ENCODE measurements at places on chromosomes 12 and 14. TPM values are rescaled to one million over a fixed set of nuclear protein-coding genes. Genes with fewer than 3 reads are reported as not detected.

The BATF gene
- not detected for total RNA-seq

The CD4 gene
- total RNA-seq, result not detected

The CPNE6 gene
- total RNA-seq, result not detected

The ASCL1 gene
- not detected for total RNA-seq

The MYF5 gene
- total RNA-seq, result not detected

The PLEKHD1 gene
- 0.15 TPM for total RNA-seq

The JKAMP gene
- total RNA-seq, result 147 TPM

The RBM25 gene
- 53.2 TPM for total RNA-seq

The GDF3 gene
- total RNA-seq, result not detected

The PROX2 gene
- total RNA-seq, result not detected

DNA sequence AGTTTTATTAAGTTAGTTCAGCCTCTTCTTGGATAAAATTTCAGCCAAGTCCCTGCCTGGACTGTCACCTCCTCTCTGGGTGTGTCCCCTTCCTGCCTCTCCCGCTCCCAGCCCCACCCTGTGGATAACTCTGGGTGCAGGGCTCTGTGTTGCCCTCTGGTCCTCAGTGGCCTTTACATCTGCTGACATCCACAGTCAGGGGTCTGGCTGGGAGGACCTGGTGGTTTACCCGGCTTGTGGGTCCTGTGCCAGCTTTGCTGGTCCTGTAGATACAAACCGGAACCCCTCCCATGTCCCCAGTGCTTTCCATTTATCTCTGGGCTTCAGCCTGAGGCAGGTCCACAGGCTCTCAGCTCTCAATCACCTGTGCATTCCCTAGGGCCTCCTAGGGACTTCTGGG is 28.9 kb upstream of the PLEKHG3 start:
- no peak for DNase-seq

- peak; percentile 39 for DNase-seq
These were observed 446.7 kb upstream of the GARIN6 start for GRCh38 chr12:99200711-99201384.

DNA sequence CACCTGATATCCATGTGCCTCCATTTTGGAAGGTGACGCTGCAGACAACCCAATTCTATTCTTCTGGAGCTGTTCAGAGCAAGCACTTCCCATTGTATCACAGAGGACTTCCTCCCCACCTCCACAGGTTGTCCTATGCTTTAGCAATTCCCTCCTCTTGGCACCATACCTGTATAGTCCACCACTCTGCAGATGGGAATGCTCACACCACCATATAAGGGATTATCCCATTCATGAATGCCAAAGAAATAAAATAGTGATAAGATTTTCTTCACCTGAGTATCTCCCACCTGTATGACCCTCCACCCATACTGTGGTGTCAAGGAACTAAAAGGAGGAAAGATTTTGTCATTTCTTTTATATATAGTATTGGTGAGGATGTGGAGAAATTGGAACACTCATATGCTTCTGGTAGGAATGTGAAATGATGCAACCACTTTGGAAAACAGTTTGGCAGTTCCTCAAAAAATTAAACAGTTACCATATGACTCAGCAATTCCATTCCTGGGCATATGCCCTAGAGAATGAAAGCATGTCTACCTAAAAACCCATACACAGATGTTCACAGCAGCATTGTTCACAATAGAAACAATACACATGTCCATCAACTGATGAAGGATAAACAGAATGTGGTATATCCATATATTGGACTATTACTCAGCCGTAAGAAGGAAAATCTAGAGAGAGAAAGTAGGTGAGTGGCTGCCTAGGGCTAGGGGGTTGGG is 75.2 kb downstream of the FIGNL2 start:
- peak; percentile 90 for DNase-seq

- DNase-seq, result no peak
These were observed 2.1 kb downstream of the MLH3 start for GRCh38 chr14:75049136-75049535.

DNA sequence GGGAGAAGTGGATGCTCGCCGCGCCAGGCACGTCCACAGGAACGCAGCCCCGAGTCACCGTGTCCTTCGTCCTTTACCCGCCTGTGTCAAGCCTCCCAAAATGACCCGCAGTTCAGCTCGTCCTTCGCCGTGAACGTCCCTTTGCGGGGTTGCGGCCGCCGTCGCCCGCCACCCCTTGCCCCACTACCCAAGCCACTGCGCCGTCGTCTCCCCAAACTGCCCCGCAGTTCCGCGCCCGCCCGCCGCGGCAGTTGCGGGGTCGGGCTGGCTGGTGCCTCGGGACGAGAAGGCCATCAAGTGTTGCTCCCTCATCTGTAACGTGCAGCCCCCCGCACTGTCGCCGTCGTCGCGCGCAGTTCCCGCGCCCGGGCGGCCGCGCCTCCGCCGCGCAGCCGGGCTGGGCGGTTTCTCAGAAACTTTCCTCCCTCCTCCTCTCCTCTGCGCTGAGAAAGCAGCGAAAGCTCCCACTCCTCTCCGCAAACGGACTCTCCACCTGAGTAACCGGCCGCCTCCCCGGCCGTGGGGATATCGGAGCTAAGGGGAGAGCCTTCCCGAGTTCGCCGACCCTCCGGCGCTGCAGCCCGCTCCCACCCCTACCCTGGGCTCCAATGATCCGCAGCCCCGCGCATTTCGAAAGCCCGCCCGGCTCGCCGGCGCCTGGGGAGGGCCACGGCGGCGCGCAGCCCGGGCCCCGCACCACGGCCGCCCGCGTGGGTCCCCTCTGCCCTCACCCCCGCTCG is 6.7 kb downstream of the CDKN1B start:
- peak; percentile 23 for DNase-seq

DNA sequence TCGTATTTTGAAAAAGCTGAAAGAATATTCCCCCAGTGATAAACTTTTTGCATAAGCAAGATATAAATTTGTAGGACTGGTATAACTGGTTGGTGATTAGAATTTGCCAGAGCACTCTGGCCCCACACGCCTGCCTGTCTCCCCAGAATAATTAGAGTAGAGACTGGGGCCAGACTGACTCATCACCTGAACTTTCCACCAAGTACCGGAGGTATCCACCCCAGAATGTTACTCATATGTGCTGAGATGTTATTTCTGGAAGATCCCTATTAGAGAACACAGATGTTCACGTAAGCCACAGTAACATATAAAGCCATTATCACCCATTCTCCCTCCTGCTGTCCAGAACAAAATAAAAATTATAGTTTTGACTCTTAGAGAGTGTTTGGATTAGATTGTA is 49.5 kb upstream of the PIWIL1 start:
- no peak for DNase-seq

DNA sequence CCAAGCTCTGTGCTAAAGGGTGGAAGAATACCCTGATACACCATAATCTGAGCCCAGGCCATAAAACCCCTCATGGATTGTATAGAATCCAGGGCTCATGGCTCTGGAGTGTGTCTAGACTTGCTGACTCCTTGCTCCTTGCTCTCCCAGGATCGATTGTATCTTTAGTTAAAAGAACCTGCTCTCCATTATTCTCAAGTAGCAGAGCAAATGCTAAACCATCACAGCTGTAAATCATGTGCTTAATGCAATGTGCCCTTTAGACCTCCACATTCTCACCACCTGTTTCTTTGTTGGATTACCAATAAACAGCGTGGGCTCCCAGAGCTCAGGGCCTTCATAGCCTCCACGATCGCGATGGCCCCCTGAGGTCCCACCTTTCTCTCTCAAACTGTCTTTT is 411.6 kb upstream of the FBXO33 start:
- no peak for DNase-seq

GRCh38 chr14:64501411-64502171 is 2.0 kb downstream of the ZBTB25 start:
- peak; percentile 72 for DNase-seq

GRCh38 chr12:104691721-104692556 is 235.2 kb downstream of the CHST11 start:
- no peak for DNase-seq

DNA sequence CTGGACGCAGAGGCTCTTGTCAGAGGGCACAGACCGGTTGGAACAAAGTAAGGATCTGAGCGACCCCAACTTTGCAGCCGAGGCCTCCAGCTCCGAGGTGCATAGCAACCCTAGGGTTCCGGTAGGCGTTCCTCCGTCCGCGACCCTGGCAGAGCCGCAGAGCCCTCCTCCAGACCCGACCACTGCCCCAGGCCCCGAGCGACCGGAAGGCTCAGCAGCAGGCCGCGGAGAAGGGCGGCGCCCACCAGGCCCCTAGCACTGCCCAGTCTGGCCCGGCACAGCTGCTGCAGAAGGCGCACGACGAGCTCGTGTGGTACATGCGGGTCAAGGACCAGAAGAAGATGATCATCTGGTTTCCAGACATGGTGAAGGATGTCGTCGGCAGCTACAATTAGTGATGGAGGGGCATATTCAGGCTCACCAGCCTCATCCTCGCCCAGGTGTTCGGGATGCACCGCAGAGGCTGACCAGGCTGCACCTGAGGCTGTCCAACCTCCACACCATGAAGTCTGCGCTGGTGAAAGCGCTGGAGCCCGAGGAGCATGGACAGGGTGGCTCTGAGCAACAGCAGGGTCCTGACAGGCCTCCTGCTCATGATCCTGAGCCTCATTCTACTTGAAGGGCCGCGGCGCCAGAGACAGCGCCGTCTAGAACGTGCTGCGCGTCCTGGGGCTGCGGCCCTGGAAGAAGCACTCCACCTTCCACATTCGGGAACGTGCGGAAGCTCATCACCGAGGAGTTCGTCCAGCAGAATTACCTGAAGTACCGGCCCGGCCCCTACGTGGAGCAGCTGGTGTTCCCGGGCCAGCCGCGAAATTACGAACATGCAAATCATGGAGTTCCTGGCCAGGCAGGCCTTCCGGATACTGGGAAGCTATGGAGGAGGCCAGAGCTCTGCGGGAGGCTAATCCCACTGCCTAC is 24.5 kb downstream of the CAPS2 start:
- DNase-seq, result no peak

- no peak for DNase-seq
These were observed 11.5 kb downstream of the C14orf180 start for GRCh38 chr14:104591031-104591430.

DNA sequence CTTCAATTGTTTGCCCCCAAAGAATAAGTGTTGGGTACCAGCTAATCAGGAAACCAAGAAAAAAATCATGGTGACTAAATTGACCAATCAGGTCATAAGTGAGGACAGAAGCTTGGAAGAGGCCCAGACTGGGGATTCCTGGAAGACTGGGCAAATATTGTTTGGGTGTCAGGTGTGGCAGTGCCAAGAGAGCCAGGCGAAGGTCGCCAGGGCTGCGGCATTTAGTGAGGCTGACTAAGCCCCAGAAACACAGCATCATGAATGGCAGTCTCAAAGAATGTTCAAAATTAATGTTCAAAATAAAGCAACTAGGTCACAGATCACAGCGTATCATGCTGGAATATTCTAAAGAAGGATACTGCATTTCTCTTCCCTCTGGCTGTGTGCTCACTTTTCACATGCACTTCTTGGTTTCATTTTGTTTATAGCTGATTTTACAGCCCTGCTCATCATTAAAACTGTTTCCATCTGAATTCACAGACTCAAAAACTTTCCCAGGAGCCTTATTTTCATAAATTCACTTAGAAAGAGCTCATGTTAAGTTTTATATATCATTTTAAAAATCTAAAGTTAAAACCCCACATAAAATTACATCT is 85.3 kb upstream of the OVCH1 start:
- DNase-seq, result peak; percentile 85

DNA sequence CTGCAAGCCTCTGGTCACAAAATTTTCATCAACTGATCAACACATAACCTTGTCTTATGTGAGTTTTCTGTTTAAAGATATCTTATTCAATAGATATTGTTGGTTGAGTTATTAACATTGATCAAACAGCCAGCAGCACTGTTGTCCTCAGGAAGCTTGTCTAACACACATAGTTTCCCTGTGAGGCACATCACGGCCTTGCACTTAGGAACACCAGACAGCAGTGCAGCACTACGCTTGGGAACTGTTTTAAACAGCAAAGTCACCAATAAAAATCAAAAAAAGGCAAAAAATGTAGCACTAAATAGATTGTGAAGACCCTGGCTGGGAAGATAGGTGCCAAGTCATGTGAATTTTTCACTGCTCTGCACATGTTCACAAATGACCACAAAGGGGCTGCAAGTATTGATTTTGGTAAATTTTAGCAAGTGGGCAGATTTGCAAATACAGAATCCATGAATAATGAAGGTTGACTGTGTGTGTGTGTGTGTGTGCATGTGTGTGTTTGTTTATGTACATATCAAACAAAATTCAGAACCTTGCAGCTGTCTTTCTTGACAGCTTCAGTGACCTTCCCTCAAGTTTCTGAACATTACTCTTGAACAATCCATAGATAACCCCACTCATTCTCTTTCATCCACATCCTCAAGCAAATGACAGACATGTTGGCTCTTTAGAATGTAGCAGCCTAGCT is 28.9 kb downstream of the VDR start:
- no peak for DNase-seq

- no peak for DNase-seq
These were observed 48.8 kb upstream of the GPR68 start for GRCh38 chr14:91293281-91293680.

- peak; percentile 70 for DNase-seq
These were observed 42.9 kb downstream of the FLRT2 start for GRCh38 chr14:85572845-85573244.

DNA sequence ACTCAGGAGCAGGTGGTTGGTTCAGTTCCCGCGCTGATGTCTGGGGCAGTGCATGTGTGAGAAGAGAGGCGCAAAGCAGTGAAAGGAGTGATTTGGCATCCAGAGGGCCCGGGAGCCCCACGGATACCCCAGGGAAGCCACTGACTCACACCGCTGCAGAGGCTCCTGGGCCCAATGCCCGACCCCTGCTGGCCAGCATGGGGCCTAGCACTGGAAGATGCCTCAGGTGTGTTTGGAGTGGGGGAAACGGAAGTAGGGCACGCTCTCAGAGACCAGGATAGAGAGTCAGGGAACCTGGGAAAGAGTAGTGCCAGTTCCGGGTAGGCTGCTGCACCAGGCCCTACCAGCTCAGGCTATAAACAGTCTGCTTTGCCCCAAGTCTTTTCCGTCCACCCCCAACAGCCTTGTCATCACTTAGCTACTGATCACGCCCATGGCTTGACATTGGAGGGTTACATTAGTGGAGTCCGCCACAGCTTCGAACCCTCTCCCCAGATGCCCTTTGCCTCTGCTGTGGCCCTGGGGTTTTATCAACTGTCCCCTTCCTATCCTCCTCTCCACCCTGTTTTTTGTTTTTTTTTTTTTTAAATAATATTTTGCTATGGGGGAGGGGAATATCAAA is 9.5 kb upstream of the CSAD start:
- DNase-seq, result peak; percentile 52

DNA sequence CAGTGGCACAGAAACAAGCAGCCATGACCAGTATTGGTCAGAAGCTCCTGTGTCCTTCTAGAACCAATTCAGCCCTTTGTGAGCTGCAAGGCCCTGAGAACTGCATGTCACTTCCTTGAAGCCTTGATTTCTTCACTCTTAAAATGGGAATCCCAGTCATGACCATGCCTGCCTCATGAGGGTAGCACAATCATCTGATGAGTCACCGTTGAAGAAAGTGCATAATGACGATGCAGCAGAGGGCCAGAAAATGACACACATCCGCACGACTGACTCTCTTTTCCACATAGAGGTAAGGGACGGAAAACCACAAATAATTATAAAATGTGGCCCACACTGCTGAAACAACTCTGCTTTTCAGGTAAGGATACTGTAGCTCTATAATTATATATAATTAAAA is 777.4 kb downstream of the BCL11B start:
- DNase-seq, result peak; percentile 7

- DNase-seq, result no peak
These were observed 2.4 kb downstream of the TMEM121 start for GRCh38 chr14:105528586-105529318.
